ENCODE measurements at places on chromosomes 12 and 14. TPM values are rescaled to one million over a fixed set of nuclear protein-coding genes. Genes with fewer than 3 reads are reported as not detected.

DNA sequence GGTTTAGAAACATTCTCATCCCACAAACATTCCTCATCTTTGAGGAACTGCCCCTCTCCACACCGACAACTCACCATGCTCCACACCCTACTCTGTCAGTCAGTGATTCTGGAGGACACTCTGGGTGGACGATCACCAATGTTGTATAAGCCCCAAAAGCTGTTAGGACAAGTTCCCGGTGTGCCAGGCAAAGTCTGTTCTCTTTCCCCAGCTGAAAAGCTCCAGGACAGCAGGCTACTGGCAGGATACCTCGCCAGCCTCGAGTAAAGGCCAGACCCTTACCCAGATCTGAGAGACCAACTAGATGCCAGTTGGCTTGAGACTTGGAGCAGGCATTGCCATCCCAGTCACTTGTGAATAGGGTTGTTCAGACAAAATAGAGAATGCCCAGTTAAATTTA lies 12.0 kb downstream of the KRT5 start:
- no peak overlapping the region for H3K4me3 ChIP-seq
- no peaks in the 10 kb centered on the region for H3K4me1 ChIP-seq
- no peaks in the 10 kb centered on the region for H3K36me3 ChIP-seq
- H3K27ac ChIP-seq, result no peak overlapping the region
- DNase-seq, result no peak
- H3K27me3 ChIP-seq, result peaks cover 40% of the 10 kb centered on the region

DNA sequence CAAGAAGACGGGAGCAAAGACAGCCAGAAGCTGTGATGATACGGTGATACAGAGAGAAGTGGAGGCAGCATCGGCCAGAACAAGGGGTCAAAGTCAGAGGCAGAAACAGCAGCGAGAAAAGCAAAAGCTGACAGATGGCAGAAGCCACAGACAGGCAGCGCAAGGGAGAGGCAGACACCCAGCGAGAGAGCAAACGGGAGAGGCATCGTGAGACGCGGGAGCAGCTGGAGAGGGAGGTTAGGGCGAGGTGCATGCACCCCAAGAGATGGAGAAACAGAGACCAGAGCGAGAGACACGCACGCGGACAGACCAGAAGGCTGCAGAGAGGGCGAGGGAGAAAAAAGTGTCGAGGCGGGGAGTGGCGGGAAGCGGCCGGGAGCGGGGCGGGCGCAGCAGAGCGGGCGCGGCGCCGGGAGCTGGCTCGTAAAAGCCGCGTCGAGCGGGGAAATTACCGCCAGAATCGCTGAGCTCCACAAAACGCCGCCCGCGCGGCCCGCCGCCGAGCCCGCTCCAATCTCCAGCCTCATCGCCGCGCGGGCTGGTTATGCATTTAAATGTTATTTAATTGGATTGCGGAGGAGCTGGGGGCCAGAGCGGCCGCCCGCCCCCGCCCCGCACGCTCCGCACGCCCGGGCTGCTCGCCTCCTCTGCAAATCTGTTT lies 15.6 kb downstream of the SMUG1 start:
- DNase-seq, result peak; percentile 34
- H3K36me3 ChIP-seq, result no peaks in the 10 kb centered on the region
- no peak overlapping the region for H3K4me3 ChIP-seq
- no peak overlapping the region for H3K27ac ChIP-seq
- peaks cover 2% of the 10 kb centered on the region for H3K27me3 ChIP-seq

- H3K27ac ChIP-seq, result no peak overlapping the region
- no peak overlapping the region for H3K4me3 ChIP-seq
- H3K4me1 ChIP-seq, result no peaks in the 10 kb centered on the region
- H3K27me3 ChIP-seq, result peaks cover 2% of the 10 kb centered on the region
- peaks cover under 1% of the 10 kb centered on the region for H3K36me3 ChIP-seq
Measured at GRCh38 chr14:102993523-102993922, 63.8 kb downstream of the CDC42BPB start.

DNA sequence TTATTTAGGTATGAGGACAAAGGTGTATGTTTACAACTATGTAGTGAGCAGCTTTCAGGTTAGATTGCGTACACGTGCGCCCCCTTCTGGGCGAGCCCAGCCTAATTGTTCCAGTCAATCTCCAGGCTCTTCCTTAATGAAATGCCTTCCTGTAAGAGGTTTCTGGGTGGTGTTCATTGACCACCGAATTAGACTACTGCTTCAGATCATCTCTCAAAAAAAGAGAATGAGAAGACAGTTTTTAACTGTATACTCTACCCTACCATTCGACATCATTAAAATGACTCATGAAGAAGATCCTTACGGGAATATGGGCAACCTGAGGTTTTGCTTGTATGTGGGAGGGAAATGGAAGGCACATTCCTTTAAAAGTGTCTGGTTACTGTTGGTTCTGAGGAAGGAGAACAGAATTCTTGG lies 2.1 kb downstream of the LUM start:
- no peak overlapping the region for H3K27ac ChIP-seq
- peak; percentile 62 for DNase-seq
- H3K4me3 ChIP-seq, result no peak overlapping the region
- no peaks in the 10 kb centered on the region for H3K27me3 ChIP-seq

GRCh38 chr14:23158779-23159178 lies 24.7 kb downstream of the SLC7A8 start:
- H3K4me3 ChIP-seq, result no peak overlapping the region
- peaks cover 8% of the 10 kb centered on the region for H3K27me3 ChIP-seq
- H3K36me3 ChIP-seq, result no peaks in the 10 kb centered on the region
- H3K27ac ChIP-seq, result no peak overlapping the region
- peaks cover 18% of the 10 kb centered on the region for H3K4me1 ChIP-seq
- DNase-seq, result no peak

DNA sequence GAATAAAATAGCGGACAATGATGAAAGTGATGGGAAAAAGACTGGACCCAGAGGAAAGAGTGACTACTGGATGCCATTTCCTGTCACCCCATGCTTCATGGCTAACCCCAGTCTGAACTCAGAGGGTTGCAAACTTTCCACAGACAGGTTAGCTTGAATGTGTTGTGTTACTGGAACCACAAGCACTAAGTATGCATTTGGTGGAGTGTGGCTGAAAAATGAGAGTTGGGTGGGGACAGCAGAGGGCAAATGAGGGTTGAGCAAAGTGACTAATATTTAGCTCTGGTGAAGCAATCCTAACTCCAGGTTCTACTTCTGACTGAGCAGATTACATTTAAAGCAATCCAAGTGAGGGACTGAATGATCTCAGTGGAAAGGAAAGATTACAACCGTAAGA lies 1.6 kb downstream of the SLC16A7 start:
- peak overlapping the region; percentile 77 for H3K4me3 ChIP-seq
- DNase-seq, result peak; percentile 75
- peaks cover 13% of the 10 kb centered on the region for H3K36me3 ChIP-seq
- peaks cover 35% of the 10 kb centered on the region for H3K4me1 ChIP-seq
- no peaks in the 10 kb centered on the region for H3K27me3 ChIP-seq
- H3K27ac ChIP-seq, result peak overlapping the region; percentile 91

DNA sequence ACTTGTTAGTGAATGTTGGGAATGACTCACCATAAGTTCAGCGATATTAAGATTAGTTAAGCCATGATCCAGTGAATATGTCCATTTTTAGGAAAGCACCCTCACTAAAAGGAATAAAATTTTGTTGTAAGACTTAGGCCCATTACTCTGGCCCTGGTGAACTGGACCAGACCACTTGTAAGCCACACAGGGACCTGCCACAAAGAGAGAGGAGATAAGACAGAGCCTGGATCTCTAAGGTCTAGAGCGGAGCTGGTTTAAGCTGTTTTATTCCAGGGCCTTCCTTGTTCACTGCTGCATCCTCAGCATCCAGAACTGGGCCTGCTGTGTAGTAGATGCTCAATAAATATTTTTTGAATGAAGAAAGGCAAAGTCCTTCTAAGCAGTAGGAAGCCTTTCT lies 79.1 kb downstream of the CRADD start:
- no peak for DNase-seq
- H3K4me3 ChIP-seq, result no peak overlapping the region
- no peaks in the 10 kb centered on the region for H3K27me3 ChIP-seq
- H3K27ac ChIP-seq, result no peak overlapping the region
- H3K4me1 ChIP-seq, result peaks cover 21% of the 10 kb centered on the region
- H3K36me3 ChIP-seq, result peaks cover 16% of the 10 kb centered on the region

GRCh38 chr12:88934163-88934747 lies 354.0 kb upstream of the KITLG start:
- no peak overlapping the region for H3K4me3 ChIP-seq
- no peaks in the 10 kb centered on the region for H3K36me3 ChIP-seq
- DNase-seq, result no peak
- no peaks in the 10 kb centered on the region for H3K4me1 ChIP-seq
- peaks cover 5% of the 10 kb centered on the region for H3K27me3 ChIP-seq

Gene HOXC12
- not detected for total RNA-seq
